ENCODE measurements at places on chromosomes 4 and X.

DNA sequence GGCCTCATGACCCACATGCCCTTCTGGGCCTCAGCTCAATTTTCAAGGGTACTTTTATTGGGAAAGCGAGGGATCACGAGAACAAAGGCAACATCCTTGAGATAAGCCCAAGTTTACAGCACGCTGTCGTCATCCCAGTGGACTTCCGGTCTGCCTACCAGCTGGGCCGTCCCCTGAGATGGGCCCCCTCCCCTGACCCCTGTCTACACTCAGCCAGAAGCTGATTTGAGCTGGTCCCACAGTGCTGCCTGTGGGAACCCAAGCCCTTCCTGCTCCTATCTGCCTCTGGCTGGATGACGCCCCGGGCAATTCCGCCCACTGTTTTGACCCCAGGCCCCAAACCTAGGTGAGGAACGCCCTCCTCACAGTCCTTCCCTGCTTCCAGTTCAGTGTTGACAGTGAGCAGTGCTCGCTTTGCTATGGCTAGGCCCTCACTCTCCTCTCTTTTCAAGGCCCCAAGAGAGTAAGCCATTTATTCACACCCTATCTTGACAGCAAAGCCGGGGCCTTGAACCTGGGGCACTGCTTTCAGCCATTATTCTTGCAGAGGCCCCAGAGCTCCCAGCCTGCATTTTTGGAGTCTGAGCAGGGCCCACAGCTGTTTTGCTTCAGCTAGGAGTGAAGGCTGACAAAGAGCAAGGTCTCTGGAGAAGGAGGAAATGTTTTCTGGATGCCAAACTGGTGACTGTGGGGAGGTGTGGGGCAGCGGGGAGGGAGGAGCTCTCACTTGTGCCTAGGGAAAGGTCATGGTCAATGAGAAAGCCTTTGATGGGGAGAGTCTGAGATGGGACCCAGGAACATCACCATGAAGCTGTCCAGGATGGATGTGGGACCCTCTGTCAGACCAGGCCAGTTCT, 164.6 kb upstream of the BCOR start:
- DNase-seq, result no peak

- DNase-seq, result no peak
Observed at GRCh38 chr4:75398501-75398900, 115.7 kb downstream of the RCHY1 start.

- no peak for DNase-seq
Observed at GRCh38 chrX:45233531-45233930, 32.9 kb upstream of the DIPK2B start.

DNA sequence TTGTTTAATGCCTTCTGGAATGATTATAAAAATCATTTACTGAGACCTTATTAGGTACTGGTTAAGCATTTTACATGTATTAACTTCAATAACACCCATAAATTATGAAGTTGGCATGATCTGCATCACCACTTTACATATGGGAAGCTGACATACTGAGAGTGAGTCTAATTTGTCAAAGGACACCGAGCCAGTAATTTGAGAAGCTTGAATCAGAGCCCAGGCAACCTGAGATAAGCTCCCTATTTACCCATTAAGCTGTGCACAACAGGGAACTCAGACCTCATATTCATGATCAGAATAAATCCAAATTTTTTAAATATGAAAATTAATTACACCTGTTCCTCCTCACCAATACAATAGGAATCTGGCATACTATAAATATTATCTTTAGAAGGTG, 247.9 kb upstream of the EPHA5 start:
- DNase-seq, result no peak

GRCh38 chrX:74423289-74423998, 2.2 kb downstream of the SLC16A2 start:
- DNase-seq, result no peak

GRCh38 chr4:74742185-74742584, 52.1 kb downstream of the BTC start:
- no peak for DNase-seq

- DNase-seq, result no peak
Observed at GRCh38 chr4:41475402-41475801, 62.6 kb upstream of the LIMCH1 start.

- DNase-seq, result no peak
Observed at GRCh38 chr4:170272959-170273358, 183.2 kb upstream of the AADAT start.

DNA sequence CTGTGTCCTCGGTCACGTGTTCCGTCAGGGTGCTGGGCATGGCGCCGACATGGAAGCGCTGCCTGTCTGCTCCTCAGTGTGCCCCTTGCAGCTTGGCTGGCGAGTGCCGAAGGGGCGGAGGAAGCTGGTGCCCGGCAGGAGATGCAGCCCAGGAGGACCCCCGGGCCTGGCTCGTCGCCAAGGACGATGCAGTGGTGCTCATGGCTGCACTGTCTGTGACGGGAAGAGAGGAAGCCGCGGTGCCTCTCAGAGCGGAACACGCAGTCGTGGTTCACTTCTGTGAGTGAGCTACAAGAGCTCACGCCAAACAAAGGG, 38.1 kb downstream of the FGFRL1 start:
- DNase-seq, result no peak

DNA sequence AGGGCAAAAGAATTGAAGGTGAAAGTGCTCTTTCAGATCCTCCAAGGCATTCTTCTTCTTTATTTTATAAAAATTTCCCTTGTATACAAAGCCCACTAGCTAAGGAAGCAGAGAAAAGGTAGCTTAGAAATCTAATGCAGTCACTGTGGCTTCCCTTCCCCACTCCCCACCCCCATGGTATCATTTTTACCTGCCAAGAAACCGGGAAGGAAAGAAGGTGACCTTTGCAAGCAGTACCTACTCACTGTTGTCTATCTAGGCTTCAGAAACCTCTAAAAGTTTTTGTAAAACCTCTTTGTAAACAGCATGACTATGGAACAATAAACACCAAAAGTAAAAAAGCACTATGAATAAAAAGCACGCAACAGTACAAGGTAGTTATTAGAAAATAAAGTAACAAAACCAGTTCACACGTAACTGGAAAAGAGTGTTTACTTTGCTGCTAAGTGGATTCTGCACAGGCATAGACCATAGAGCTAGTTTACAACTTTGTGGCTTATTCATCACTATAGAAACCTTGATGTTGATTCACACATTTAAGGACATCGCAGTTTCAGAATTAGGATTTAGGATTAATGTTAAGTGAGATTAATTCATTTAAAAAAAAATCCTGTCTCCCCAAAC, 109.6 kb upstream of the FTHL17 start:
- DNase-seq, result no peak

DNA sequence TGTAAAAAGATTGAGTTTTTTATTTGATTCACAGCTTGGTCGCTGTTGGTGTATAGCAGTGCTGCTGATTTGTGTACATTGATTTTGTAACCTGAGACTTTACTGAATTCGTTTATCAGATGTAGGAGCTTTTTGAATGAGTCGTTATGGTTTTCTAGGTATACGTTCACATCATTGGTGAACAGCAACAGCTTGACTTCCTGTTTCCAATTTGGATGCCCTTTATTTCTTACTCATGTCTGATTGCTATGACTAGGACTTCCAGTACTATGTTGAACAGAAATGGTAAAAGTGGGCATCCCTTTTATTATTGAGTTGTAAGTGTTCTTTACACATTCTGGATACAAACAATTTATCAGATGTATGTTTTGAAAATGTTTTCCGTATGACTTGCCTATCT, 76.0 kb downstream of the ADGRG4 start:
- DNase-seq, result no peak

DNA sequence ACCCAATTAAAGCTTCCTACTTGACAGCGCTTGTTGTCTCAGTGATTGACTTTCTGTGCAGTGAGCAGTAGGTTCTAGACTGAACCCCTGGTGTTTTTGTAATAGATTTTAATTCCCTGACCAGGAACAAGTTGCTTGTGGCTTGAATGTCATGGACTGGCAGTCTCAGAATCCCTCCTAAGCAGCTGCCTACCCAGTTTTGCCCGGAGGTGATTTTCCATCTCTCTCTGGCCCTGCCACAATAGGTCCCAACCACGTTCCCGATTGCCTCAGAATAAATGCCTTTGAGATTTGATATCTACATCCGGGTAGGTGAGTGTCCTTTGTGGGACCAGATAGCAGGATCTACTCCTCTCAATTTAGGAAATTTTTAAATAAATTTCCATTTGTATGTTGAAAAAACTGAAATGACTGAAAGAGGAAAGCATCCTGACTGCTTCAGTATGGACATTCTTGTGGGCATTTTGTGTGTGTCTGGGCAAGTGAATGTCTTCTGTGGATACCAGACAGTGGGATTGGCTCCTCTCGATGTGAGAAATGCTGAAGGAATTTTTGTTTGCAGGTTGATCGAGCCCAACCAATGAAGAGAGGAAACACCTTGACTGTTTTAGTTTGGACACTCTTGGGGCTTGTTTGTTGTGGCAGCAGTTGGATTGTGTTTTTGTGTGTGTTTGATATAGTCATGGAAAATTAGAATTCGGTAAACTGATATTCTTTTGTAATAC, 1607.4 kb downstream of the C4orf33 start:
- DNase-seq, result no peak

DNA sequence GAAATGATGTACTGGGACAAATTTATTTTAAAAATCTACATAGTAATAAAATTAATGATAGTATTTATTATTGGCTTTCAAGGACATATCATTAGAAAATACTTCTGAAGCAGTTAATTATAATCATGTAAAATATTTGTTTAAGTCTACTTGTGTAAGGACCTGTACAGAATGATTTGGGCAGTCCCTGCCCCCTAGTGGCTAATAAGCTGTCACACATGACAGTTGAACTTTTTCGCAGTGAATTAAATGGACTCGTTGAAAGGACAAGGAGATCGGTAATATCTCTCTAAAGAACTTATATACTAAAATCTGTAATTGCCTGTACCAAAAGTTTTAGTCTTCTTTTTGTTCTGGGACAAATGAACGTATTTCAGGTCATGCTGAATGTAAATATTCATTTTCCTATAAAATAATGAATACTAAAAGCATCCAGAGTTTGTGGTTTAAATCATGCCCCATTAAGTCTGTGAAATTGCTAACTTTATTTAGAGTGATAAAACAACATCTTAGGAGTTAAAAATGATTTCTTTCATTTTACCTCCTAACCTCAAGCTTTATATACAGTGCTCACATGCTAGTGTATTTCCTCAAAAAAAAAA, 13.6 kb downstream of the EXOC1 start:
- no peak for DNase-seq

DNA sequence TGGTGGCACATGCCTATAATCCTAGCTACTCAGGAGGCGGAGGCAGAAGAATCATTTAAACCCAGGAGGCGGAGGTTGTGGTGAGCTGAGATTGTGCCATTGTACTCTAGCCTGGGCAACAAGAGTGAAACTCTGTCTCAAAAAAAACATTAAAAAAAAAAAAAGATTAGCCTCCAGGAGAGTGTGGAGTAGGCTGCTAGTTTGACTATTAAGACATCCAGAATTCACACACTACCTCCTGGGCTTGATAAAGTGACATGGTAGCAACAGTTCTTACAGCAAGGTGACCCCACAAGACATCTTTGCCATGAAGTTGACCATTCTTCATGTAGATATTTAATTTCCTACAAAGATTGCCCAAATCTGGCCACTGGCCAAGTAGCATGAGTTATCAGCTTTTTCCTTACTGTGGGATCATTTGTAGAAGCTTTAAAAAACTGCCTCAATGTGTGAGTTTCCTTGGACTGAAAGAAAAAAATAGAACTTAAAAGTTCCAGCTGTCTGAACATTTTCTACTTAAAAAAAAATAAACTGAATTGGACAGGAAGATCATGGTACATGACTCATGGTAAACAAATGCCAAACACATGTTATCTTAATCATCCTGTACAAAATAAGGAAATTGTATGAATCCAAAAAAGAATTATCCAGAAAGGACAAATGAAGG, 35.3 kb upstream of the SPRY1 start:
- DNase-seq, result no peak

DNA sequence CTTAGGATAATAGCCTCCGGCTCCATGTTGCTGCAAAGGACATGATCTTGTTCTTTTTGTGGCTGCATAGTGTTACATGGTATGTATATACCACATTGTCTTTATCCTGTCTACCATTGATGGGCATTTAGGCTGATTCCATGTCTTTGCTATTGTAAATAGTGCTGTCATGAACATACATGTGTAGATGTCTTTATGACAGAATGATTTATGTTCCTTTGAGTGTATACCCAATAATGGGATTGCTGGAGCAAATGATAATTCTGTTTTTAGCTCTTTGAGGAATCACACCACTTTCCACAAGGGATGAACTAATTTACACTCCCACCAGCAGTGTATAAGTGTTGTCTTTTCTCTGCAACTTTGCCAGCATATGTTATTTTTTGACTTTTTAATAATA, 4.6 kb downstream of the RAB33B start:
- no peak for DNase-seq

DNA sequence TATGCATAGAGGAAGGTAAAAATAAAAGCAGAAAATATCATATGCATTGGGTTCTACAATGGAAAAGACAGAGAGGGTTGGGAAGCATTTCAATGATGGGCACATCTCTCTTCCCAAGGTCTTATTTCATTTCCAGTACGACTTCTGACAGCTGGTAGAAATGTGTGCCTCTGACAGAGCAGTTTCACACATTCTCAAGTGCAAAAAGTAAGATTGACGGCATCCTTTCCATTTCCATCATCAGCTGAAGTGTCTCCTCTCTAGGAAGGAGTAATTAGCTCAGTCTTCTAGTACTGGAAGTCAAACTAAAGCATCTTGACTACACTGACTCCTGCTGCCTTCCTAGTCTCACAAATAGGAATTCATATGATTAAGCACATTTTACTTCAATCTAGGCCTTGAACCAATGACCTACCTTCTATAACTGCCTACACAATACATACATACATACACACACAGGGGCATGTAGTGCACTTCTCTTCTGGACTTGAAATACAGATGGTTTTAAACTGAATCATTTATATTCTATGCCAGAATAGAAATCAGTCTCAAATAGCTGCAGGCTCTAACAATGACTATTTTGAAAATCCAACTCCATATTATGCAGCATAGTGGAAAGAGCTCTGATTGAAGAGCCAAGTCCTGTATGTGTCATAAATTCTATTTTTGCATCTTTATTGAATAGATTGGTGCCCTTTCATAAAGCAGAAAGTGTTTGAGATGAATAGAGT, 473.4 kb downstream of the INPP4B start:
- no peak for DNase-seq

- DNase-seq, result no peak
Observed at GRCh38 chrX:130831347-130831722, 71.7 kb downstream of the ENOX2 start.

- no peak for DNase-seq
Observed at GRCh38 chrX:40006106-40007017, 91.4 kb downstream of the BCOR start.

DNA sequence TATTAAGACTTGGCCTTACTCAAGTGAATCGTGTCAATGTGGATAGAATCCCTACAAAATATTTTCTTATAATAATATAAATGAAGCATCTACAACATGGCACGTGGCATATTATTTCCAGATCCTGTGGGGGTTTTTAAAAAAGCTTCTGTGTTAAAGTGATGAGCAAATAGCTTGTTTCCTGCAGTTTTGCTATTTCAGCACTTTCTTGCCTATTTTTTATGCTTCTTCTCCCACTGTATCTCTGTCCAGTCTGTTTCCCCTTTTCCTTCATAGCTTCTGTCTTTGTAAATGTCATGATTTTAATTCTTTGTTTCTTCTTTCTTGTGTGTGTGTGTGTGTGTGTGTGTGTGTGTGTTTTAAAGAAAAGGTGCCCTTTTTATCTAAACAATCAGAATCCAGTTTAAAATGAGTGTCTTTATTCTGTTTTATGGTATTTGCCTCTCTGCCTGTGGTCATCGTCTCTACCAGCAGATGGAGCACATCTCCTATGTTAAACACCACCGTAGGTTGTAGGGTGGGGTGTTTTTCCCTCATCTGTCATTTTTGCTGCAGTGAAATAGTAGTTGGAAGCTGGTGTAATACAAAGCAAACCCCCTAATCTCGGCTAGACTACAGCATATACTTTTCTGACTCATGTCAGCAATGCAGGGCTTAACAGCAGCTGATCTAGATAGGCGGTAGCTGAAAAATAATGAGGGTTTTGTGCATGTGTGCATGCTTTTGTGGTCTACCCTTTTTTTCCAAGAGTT, 33.1 kb downstream of the FTHL17 start:
- DNase-seq, result no peak
